ENCODE measurements at places on chromosomes 6 and 20.

DNA sequence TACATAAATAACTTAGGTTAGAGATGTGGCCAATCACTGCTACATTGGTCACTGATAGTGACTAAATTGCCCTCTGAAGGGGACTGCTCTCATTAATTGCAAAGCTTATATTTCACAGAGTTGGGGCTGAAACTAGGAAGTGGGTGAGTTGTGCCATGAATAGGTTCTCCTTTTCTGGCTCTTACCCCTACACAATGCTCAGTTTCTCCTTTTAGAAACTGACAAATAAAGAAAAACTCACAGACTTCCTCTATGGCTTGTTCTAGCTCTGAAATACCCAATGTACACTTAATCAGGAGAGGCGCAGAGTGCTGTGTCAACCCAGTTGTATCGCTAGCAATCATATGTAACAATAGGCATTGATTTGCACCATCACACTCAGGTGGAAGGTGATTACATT is 41.2 kb upstream of the PROKR2 start:
- no peak for DNase-seq

DNA sequence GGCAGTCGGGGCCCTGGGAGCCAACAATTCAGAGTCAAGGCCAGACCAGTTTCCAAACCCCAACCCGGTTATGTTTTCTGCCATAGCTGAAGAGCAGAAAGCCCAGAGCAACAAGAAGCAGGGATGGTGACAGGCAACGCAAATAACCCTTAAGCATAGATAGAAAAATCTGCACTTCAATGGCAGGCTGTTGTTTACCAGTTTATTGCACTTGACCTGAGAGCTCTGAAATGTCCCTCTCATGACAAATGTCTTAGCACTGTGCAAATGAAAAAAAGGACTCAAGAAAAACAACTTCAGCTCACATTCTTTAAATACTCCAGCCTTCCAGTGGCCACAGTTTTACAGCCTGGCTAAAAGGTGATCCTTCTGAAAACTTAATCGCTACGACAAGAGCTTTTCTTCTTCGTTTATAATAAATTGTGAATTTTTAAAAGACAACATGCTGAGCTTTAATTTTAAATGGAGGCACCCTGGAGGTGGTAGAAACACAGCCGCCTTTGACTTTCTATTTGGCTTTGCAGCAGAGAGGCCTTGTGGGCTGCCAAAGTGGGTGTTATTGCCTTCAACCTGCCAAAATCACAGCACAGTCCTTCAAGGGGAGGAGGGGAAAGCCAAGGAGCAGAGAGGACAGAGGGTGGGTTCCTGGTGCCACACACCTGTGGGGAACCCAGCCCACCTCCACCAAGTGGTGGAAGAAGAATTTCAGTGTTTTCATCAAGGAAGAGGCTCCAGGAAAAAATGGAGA is 289.5 kb upstream of the CDYL start:
- no peak for DNase-seq

- DNase-seq = no peak
Observed at GRCh38 chr6:154752022-154752421, 18.8 kb downstream of the SCAF8 start.

GRCh38 chr6:161111261-161111660 is 119.7 kb downstream of the MAP3K4 start:
- DNase-seq = peak; percentile 35

DNA sequence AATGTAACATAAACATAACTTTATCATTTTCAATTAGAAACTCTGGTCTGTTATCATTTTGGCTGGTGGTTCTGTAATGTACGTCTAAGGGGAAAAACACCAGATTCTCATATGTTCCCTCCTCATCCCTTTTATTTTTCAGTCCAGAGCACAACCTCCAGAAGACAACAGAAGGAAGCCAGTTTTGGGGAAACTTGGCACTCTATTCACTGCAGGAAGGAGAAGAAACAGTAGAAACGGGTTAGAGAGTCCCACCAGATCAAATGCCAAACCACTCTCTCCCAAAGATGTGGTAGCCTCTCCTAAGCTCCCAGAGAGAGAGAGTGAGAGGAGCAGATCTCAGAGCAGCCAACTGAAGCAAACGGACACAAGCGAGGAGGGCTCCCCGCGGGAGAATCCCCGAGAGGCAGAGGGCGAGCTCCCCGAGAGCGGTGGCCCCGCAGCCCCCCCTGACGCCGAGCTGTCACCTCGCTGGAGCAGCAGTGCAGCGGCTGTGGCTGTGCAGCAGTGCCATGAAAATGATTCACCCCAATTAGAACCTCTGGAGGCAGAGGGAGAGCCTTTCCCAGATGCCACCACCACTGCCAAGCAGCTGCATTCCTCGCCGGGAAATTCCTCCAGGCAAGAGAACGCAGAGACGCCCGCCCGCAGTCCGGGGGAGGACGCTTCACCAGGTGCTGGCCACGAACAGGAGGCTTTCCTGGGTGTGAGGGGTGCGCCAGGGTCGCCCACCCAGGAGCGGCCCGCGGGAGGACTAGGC is 117.8 kb downstream of the RTN4IP1 start:
- DNase-seq = peak; percentile 24

DNA sequence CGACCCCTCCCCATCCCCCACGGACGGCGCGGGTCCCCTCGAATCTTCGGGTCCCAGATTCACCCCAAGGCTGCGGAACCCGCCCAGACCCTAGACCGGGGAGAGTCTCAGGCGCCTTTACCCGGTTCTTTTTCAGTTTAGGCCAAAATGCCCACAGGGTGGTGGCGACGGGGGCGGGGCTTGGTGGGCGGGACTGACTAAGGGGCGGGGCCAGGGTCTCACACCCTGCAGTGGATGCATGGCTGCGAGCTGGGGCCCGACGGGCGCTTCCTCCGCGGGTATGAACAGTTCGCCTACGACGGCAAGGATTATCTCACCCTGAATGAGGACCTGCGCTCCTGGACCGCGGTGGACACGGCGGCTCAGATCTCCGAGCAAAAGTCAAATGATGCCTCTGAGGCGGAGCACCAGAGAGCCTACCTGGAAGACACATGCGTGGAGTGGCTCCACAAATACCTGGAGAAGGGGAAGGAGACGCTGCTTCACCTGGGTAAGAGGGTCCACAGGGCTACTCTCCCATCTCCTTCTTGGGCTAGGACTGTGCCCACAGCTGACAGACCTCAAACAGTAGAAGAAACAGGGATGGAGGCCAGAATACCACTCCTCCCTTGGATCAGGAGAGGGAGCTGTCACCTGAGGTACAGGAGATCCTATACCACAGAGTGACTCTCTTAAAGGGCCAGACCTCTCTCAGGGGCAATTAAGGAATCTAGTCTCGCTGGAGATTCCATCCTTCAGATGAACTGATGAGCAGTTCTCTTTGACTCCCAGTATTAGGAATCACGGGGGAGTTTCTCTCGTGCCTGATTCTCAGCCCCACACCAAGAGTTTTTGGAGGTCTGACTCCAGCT is 942 bp downstream of the HLA-E start:
- peak; percentile 70 for DNase-seq

DNA sequence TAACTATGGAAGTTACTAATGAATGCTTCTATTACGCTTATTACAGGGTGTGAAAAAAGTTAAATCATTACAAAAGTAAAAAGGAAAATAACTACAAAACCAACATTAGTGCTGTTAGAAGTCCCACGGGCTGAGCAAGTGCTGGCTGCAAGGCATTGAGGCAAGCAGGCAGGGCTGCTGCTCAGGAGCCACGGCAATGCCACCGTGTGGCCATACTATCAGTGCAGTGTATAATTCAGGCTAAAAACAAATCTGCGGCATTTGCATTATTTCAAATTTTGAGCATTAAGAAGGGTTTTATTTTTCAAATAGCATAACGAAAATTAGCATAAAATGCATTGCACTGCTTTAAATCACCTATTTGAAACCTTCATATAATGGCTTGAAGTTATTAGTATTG is 17.1 kb downstream of the IFNGR1 start:
- no peak for DNase-seq
